ENCODE measurements at places on chromosomes 11 and 22.

DNA sequence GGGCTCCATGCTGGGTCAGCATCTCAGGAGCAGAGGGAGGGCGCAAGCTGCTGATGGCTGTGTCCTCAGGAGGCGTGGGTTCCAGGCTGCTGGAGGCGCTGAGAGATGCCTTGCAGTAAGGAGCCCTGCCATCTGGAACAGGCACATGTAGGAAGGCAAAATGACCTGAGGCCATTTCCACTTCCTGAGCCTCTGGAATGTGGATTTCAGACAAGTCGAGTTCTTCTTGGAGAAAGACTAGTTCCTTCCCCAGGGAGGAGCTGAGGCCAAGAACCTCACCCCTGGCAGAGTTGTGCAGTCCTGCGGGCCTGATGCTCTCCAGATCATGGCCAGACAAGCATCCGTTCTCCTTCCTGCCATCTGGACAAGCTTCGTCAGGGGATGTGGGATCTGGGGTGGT lies 19.3 kb downstream of the HPS4 start:
- DNase-seq: no peak

- DNase-seq: no peak
Measured at GRCh38 chr11:65606876-65607613, 7.0 kb downstream of the MAP3K11 start.

DNA sequence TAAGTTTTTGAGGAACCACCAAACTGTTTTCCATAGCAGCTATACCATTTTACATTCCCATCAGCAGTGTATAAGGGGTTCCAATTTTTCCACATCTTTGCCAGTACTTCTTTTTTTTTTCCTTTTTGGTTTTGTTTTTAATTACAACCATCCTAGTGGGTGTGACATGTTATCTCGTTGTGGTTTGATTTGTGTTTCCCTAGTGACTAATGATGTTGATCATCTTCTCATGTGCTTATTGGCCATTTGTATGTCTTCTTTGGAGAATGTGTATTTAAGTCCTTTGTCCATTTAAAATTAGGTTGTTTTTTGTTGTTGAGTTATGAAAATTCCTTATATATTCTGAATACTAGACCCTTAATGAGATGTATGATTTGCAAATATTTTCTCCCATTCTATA lies 59.3 kb downstream of the STIM1 start:
- no peak for DNase-seq

DNA sequence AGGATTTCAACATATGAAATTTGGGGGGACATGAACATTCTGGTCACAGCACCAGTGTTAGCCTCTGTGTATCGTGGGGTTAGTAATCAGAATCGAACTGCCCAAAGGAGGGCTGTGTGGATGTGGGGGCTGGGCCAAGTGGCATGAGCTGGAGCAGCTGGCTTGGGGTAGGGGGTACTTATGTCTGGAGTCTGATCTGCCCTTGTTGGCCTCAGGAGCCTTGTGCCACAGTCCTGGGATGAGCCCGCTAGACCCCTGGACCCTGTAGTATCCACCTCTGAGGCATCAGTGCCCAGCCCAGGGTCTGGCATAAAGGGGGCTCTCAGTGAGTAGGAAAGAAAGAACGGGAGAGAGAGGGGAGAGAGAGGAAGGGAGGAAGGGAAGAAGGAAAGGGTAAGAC lies 67.3 kb downstream of the LRRC32 start:
- DNase-seq: no peak

GRCh38 chr11:9688716-9689511 lies 25.0 kb downstream of the SWAP70 start:
- DNase-seq: no peak

DNA sequence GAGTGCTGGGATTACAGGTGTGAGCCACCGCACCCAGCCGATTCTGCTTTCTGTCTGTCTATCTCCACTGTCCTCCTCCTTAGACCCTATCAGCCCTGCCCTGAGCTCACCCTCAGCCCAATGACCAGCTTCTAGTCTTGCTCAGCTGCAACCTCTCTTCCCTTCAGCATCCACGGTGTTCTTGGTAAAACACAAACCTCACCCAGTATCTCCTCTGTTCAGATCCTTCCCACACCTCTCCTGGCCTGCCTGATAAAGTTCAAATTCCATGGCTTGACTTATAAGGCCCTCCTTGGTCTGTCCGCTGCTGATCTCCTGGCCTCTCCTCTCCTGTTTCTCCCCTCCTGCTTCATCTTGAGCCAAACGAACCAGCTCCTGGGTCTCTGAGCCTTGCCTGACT lies 14.5 kb upstream of the NCF4 start:
- DNase-seq: no peak
